Astrocyte (in vitro differentiated cells and primary cell): ENCODE measurements at places on chromosomes 5 and 9. TPM values are rescaled to one million over a fixed set of nuclear protein-coding genes. Genes with fewer than 3 reads are reported as not detected.
A peak's percentile ranks its signal among the peaks of the same experiment; 100 is the strongest.

GRCh38 chr5:90983148-90983547, 400.0 kb downstream of the ARRDC3 start:
- DNase-seq, result peak; percentile 95

DNA sequence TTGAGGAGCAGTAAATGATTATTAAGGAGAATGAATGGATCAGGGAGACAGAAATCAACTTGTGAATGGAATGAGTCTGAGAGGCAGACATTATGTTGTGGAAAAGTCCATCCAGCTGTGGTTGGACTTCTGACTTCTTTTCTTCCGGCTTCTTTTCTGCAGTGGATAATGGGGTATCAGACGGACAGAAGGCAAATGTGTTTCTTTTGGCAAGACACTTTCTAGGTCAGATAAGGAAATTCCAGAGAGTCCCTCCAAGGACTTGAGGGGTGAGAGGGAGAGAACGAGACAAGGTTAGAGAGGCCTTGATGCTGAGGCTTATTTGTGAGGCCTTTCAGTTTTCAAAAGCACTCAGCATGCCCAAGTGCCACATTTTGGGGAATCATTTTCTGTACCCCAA, 17.1 kb upstream of the GRHPR start:
- DNase-seq, result peak; percentile 15

GRCh38 chr5:154194345-154195329, 4.1 kb downstream of the GALNT10 start:
- peak; percentile 84 for DNase-seq

- DNase-seq, result peak; percentile 33
These were observed 21.8 kb upstream of the TTC1 start for GRCh38 chr5:159987031-159987674.

- no peak for DNase-seq
These were observed 420.1 kb downstream of the IRX1 start for GRCh38 chr5:4015709-4016108.

The GLRA1 gene
- not detected in 2 replicates for total RNA-seq

The TMEM171 gene
- 0.38 and 0.45 TPM in 2 replicates for total RNA-seq

The NDUFA8 gene
- total RNA-seq, result 52.3 and 56.4 TPM in 2 replicates

The CD74 gene
- 9.1 and 15.7 TPM in 2 replicates for total RNA-seq

The TMEM215 gene
- total RNA-seq, result 1.4 and 3.0 TPM in 2 replicates

The GAPVD1 gene
- 51.2 and 54.4 TPM in 2 replicates for total RNA-seq
